ENCODE measurements at places on chromosomes 4 and X.

DNA sequence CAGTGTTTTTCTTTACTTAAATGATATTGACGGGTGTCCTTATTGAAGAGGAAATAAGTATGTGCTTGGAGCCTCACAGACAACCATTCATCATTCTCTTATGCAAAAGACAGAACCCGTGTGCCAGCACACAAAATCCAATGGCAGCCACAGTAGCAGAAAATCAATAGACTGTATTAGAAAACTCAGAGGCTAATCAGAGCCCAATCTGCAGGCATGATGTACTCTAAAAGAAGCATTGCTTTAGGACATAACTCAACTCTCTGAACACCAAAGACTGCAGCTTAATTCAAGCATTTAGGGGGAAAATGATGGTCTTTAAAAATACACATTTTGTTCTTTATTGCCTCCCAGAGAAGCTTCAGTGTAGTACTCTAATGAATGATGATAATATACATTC is 476.9 kb downstream of the PDHA2 start:
- DNase-seq = no peak

DNA sequence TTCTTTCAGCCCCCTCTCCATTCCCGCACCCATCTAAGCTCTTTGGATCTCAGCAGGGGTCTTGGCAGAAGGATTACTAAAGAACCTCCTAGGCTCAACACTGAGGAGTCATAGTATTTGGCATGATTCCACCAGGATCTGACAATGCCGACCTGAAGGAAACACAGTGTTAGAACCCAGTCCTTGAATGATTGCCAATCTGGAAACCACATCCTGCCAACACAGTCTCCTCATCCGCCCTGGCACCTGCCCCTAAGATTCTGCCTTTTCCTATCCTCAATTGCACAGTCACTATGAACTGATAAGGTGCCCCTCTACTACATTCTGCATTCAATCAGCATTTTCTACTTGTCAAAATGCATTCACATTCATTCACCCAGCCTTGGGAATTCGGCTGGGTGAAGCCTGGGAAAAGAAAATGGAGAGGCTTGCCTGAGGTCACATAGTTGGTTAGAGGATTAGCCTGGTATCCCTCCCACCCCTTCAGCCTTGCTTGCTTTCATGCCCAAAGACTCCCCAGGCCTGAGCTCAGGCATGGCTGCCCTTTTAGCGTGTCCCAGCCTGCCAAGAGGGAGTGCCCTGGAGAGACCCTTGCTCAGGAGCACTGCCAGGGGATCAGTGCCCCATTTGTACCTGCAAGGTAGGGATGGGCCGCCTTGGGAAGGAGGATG is 2.2 kb upstream of the CLDN2 start:
- peak; percentile 65 for DNase-seq

DNA sequence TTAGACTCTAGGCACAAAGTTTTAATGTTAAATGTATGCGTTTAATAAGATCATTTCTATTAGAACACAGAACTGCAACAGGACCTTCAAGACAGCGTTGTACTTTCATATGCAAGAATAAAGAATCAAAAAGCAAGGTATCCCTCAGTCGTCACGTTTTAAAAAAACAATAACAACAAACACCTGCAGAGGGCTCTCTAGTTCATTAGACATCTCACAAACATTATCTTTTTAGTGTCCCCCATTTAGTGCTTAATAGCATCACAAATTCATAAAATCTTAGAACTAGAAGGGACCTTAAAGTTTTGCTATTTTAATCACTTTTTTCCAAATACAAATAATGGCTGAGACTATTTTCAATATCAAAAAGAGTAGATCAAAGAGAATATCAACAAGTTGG is 236.6 kb downstream of the DCHS2 start:
- peak; percentile 14 for DNase-seq

DNA sequence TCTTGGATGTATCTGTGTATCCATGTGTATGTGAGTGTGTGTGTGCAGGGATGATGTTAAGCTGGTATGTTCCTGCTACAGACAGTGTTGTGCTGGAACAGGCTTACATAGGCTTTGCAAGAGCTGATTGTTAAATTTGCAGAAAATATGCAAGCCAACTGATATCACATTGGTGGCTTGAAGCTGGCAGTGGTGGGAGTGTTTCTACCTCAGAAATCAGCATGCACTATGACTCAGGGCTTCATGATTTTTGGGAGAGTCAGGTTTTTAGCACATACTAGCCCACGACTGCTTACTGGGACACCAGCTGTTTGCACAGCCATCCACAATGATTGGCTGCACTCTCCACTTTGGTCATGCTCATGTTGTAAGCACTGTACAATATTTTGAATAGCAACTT is 261.8 kb downstream of the DHX15 start:
- no peak for DNase-seq

DNA sequence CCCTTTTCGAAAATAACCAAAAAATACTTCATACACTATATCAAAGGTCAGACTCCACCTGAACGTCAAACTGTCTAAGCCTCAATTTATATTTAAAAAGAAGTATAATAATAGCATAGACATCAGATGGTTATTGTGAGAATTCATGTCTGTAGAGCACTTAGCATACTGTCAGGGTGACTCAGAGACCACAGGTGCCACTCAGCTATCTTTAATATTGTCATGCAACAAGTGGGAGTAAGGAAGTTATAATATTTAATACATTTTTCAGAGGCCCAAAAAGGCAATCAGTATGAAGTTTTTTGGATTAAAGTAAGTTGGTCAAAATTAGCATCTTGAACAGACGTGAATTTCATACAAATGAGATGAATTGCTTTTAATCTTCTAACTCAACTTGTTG is 93.3 kb downstream of the PHOX2B start:
- peak; percentile 24 for DNase-seq

- no peak for DNase-seq
Observed at GRCh38 chrX:41684138-41684537, 4.6 kb upstream of the GPR34 start.

DNA sequence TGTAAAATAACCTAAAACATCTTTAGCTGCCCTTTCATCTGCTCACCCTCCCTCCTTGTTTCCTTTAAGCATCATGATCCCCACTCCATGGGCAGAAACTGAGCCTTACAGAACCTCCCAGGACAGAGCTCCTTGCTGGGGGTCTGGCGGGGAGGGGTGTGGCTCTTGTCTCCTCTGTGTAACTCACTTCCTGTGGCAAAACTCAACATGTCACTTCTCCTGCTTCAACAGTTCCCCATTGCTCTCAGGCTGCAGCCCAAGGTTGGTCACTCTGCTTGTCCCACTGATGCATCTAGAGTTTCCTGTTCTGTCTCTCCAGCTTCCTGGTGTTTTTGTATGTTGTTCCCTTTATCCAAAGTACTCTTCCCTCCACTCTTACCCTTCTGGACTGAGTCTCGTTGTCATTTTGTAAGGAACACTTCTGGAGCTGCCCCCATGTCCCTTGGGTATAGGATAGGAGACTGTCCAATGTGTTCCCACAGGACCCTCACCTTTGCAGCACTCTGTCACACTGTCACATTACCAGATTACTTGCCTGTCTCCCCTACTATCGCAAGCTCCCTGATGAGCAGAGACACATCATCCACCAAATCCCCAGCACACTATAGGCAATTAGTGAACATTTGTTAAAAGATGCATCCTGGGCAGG is 19.6 kb downstream of the TMEM31 start:
- no peak for DNase-seq

DNA sequence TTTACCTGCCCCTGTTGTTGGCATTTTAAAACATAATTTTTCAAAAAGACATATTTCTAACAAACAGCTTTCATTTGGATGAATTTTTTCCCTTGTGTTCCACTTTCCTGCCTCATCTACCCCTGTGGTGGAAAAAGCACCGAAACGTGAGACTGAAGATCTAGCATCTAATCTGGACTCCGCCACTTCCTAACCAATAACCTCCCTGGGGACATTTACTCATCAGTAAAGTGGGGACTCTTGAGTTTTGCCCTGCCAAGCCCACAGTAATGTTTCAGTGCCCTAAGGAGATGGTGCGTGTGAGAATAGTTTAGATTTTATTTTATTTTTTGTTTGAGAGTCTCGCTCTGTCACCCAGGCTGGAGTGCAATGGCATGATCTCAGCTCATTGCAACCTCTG is 56.7 kb downstream of the ADGRG2 start:
- DNase-seq = no peak

Measured in RKO (cell line).